ENCODE measurements at places on chromosomes 7 and 10.

DNA sequence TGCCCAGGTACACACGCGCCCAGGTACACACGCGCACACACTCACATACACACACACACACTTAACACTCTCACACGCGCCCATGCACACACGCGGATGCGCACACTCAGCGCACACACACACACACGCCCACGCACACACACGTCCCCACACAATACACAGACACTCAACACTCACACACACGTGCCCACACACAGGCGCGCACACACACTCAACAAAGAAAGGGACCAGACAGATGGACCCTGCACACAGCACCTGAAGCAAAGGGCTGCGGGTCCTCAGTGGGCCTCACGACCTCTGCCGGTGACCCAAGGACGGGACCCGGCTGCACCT is 257.4 kb downstream of the ZMYND11 start:
- H3K27ac ChIP-seq = no peak overlapping the region
- peaks cover 3% of the 10 kb centered on the region for H3K4me1 ChIP-seq
- peaks cover 36% of the 10 kb centered on the region for H3K36me3 ChIP-seq
- no peak for DNase-seq
- no peak overlapping the region for H3K4me3 ChIP-seq
- H3K27me3 ChIP-seq = no peaks in the 10 kb centered on the region

GRCh38 chr10:77077316-77077945 is 560.2 kb downstream of the KCNMA1 start:
- no peaks in the 10 kb centered on the region for H3K4me1 ChIP-seq
- no peaks in the 10 kb centered on the region for H3K27me3 ChIP-seq
- DNase-seq = no peak
- no peaks in the 10 kb centered on the region for H3K36me3 ChIP-seq
- H3K4me3 ChIP-seq = no peak overlapping the region
- no peak overlapping the region for H3K27ac ChIP-seq

DNA sequence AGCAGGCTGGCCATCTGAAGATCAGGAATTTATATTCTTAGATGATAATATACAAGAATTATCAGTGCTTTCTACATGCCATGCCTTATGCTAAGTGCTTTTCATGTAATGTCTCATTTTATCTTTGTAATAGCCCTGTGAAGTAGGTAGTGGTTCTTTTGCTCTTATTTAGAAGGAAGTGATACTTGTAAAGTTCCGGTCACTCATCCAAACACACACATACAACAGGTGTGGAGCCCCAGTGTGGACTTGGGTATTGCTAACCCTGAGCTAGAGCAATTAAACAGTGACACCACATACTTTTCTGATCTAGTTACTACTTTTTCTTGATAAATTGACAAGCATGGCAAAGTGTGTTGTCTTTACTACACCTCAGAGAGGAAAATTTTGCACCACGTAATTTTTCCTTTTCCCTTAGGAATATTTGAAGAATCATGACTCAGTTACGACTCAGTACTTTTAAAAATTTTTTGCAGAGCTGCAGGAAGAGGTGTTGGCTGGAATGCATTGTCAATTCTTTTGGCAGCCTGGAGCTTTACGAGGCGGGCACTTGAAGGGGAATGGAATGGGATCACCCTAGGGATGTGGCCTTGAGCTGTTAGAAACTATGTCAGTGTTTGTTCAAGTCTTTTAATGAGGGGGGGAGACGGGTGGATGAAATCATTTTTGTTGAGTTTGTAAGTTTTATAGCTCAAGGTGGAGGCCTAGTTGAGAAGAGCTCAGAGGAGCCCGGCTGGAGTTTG is 212.5 kb upstream of the CELF2 start:
- no peaks in the 10 kb centered on the region for H3K4me1 ChIP-seq
- no peaks in the 10 kb centered on the region for H3K27me3 ChIP-seq
- no peak overlapping the region for H3K4me3 ChIP-seq
- H3K36me3 ChIP-seq = no peaks in the 10 kb centered on the region
- no peak overlapping the region for H3K27ac ChIP-seq

DNA sequence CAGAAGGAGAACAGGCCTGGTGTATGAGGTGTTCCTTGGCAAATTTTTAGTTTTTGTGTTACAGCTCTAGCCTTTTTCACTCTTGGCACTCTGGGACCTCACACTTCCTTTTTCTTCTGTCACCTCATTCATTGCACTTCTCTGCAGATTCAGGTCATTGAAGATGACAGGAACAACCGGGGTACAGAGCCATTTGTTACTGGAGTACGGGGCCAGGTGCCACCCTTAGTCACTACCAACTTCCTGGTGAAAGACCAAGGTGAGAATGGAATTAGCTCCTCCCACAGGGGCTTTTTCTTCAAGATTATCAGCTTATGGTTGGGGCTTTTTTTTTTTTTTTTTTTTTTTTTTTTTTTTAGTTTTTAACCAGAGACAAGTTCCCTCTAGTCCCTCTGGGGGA is 18.5 kb upstream of the CHCHD1 start:
- no peaks in the 10 kb centered on the region for H3K27me3 ChIP-seq
- peaks cover 91% of the 10 kb centered on the region for H3K36me3 ChIP-seq
- H3K4me3 ChIP-seq = no peak overlapping the region
- no peak for DNase-seq
- no peak overlapping the region for H3K27ac ChIP-seq

- no peak for DNase-seq
- no peak overlapping the region for H3K4me3 ChIP-seq
- H3K27me3 ChIP-seq = no peaks in the 10 kb centered on the region
- H3K27ac ChIP-seq = no peak overlapping the region
- no peaks in the 10 kb centered on the region for H3K36me3 ChIP-seq
Observed at GRCh38 chr7:148437043-148437442, 153.5 kb upstream of the C7orf33 start.

- H3K4me1 ChIP-seq = peaks cover 4% of the 10 kb centered on the region
- no peaks in the 10 kb centered on the region for H3K36me3 ChIP-seq
- peak overlapping the region; percentile 47 for H3K4me3 ChIP-seq
- peak; percentile 60 for DNase-seq
Observed at GRCh38 chr10:114042895-114043531, 653 bp upstream of the ADRB1 start.

DNA sequence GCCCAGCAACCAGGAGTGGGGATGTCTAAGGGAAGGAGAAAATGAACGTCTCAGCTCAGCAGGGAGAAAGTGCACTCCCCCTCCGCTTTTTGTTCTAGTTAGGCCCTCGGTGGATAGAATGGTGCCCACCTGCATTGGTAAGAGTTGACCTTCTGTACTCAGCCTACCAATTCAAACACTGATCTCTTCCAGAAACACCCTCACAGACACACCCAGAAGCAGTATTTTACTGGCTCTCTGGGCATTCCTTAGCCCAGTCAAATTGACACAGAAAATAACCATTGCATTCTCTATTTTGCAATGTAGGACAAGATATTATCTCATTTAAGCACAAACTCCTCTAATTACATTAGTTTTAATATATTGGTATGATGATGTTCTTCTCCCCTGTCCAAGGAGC is 106.1 kb upstream of the C7orf33 start:
- no peaks in the 10 kb centered on the region for H3K27me3 ChIP-seq
- DNase-seq = no peak
- H3K4me1 ChIP-seq = peaks cover 6% of the 10 kb centered on the region
- H3K36me3 ChIP-seq = no peaks in the 10 kb centered on the region
- H3K4me3 ChIP-seq = no peak overlapping the region

DNA sequence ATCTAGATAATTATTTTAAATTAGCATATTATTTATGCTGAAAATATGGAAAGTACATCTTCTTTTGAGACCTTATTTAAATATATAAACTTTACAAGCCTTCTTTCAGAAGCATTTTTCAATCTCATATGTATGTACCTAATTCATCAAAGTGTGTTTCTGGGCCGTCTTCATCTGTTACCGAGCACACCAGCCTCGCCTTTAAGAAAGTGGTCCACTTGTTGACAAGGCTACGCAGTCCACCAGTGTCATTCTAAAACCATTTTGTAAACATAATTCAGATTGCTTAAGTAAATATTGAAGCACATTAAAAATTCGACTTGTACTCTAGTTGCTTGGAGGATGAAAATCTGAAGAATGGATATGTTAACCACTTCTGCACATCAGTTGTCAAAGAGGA is 116.3 kb downstream of the SEMA3C start:
- H3K27ac ChIP-seq = no peak overlapping the region
- no peak for DNase-seq
- peaks cover 11% of the 10 kb centered on the region for H3K36me3 ChIP-seq

- no peak overlapping the region for H3K4me3 ChIP-seq
- no peaks in the 10 kb centered on the region for H3K36me3 ChIP-seq
- no peak overlapping the region for H3K27ac ChIP-seq
- DNase-seq = peak; percentile 9
Observed at GRCh38 chr10:123203393-123204126, 49.4 kb downstream of the BUB3 start.

- no peaks in the 10 kb centered on the region for H3K27me3 ChIP-seq
- peaks cover 11% of the 10 kb centered on the region for H3K36me3 ChIP-seq
- H3K27ac ChIP-seq = no peak overlapping the region
- DNase-seq = no peak
- peaks cover 5% of the 10 kb centered on the region for H3K4me1 ChIP-seq
Observed at GRCh38 chr10:14569274-14570060, 205.2 kb downstream of the FAM107B start.

- no peak overlapping the region for H3K4me3 ChIP-seq
- H3K27ac ChIP-seq = no peak overlapping the region
- H3K27me3 ChIP-seq = peaks cover 6% of the 10 kb centered on the region
- H3K36me3 ChIP-seq = no peaks in the 10 kb centered on the region
- no peak for DNase-seq
Observed at GRCh38 chr7:142422621-142423020, 164.8 kb upstream of the PRSS58 start.

Measured in large intestine (tissue), 12 donors.